ENCODE measurements at places on chromosomes 6 and 20. TPM values are rescaled to one million over a fixed set of nuclear protein-coding genes. Genes with fewer than 3 reads are reported as not detected.

Gene ARID1B
- total RNA-seq: 111 TPM

Gene CHMP4B
- total RNA-seq: 55.5 TPM

Gene SLC17A2
- not detected for total RNA-seq

Gene BTN1A1
- total RNA-seq: not detected

Gene TMEM74B
- not detected for total RNA-seq

Gene SAMD5
- not detected for total RNA-seq

Gene SEL1L2
- total RNA-seq: not detected

Gene ID4
- total RNA-seq: not detected

Gene RIMS4
- not detected for total RNA-seq

Gene SLC35B2
- 6.4 TPM for total RNA-seq

Gene SLC22A3
- not detected for total RNA-seq

Gene SCRT2
- total RNA-seq: not detected

Gene COL21A1
- not detected for total RNA-seq

Gene NKX2-4
- not detected for total RNA-seq

Gene LSM14B
- 58.2 TPM for total RNA-seq

Gene CRYBG1
- 45.0 TPM for total RNA-seq

Gene SLC9A8
- 32.9 TPM for total RNA-seq

Gene PTK7
- total RNA-seq: 11.5 TPM

Gene TPD52L1
- total RNA-seq: not detected

Gene TFAP2A
- total RNA-seq: not detected

GRCh38 chr6:145699462-145699861, 35.9 kb downstream of the EPM2A start:
- DNase-seq: no peak

- DNase-seq: no peak
Measured at GRCh38 chr20:62164879-62165761, 17.7 kb upstream of the MTG2 start.

- DNase-seq: no peak
Measured at GRCh38 chr20:61760321-61760720, 305.4 kb downstream of the TAF4 start.

DNA sequence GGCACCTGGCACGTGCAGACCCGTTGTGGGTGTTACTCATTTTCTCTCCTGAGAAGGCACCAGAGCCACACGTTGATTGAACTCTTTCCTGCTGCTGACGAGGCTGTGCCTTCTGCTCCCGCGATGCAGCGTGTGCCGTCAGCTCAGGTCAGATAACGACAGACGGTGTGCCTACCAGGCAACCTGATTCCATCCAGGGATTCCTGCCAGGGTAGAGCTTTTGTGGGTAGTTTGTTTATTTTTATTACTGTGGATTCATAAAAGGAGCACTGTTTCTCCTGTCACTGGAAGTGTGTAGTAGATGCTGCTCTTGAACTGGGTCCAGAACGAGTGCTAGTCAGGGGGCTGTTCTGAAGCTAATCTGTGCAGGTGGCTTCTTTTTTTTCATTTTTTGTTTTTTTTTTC, 20.7 kb downstream of the PRPF6 start:
- no peak for DNase-seq

GRCh38 chr6:85389151-85389797, 60.6 kb upstream of the NT5E start:
- no peak for DNase-seq

DNA sequence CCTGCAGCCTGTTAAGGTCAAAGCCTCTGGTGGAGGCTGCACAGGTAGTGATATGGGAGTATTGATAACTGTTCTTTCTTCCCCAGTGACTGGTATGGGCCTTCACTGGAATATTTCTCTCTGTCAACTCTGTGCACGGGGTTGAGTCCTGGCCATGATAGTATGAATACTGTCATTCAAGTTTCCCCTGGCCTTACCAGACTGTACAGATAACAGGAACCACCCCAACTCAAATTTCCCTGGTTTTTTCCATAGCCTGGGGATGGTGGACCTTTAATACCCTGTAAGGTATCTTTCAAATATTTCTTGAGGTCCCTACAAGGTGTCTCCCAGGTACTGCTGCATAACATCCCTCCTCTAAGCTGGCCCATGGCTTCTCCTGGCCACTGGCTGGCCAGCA, 51.4 kb upstream of the TNFAIP3 start:
- DNase-seq: no peak

DNA sequence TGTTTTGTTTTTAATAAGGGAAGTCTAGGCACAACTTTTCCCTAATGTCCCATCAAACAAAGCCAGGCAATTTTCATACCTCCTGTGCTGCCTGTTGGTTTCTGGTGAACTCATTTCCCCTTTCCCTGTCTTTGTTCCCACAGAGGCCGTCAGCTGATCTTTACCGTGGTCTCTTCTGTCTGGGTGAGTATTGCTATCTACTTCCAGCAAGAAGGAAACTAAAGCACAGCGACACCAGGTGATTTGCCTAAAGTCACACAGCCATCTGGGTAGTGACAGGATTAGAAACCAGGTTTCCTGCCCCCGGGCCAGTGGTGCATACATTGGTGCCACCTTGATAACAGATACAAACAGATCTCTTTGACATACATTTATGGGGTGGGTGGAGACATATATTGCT, 59.6 kb downstream of the RAB44 start:
- DNase-seq: peak; percentile 26

GRCh38 chr6:148851683-148852556, 105.1 kb downstream of the UST start:
- no peak for DNase-seq

DNA sequence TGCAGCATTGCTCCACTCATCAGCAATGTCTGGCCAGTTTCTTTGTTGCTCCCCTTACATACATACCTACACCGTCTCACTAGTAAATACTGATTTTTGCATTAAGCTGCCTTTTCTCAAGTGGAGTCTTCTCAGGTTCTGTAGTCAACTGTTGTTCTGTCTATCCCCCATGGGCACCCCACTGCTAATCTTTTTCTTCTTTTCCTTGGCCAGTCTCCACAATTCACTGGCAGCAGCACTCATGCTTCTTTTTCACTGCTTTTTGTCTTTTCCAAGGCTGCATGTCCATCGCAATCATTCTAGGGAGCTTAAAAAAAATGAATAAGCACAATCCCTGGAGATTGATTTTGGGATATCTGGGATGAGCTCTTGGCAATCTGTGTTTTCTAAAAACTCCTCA, 10.3 kb upstream of the ERVFRD-1 start:
- DNase-seq: no peak

DNA sequence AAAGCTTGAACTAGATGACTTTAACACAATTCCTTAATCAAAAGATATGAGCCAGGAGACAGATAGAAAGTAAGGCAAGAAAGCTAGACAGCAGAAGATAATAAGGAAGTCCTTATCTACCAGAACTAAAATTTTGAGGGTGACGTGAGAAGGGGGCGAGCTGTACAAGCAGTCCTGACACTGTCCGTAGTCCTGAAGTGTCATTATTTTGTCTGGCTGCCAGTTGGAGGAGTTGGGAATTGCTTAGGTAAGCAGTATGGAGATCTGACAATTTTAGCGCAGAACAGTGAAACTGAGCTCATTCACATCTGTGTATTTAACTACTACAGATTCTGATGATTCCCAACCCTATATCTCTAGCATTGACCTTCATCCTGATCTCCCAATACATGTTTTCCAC, 25.8 kb upstream of the CEP85L start:
- DNase-seq: no peak

GRCh38 chr6:166369782-166370181, 13.0 kb downstream of the MPC1 start:
- no peak for DNase-seq

DNA sequence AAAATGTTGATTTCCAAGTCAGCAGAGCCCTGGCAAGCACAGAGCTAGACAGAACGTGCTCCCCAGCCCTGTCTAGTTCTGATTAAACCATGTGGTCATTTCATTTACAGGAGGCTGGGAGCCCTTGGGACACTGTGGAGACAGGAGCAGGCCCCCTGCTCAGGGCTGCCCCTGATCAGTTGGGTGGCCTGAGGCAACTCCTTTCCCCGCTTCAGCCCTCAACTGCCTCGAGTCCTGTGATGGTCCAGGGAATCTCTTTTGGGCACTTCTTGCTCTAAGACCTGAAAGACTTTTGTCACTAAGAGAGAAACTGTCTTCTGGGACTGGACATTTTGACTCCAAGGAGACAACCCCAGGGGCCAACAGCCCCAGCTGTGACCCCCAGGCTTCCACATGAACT, 13.5 kb downstream of the DYNLRB1 start:
- no peak for DNase-seq

- peak; percentile 14 for DNase-seq
Measured at GRCh38 chr6:136051140-136051775, 198.9 kb downstream of the MTFR2 start.

DNA sequence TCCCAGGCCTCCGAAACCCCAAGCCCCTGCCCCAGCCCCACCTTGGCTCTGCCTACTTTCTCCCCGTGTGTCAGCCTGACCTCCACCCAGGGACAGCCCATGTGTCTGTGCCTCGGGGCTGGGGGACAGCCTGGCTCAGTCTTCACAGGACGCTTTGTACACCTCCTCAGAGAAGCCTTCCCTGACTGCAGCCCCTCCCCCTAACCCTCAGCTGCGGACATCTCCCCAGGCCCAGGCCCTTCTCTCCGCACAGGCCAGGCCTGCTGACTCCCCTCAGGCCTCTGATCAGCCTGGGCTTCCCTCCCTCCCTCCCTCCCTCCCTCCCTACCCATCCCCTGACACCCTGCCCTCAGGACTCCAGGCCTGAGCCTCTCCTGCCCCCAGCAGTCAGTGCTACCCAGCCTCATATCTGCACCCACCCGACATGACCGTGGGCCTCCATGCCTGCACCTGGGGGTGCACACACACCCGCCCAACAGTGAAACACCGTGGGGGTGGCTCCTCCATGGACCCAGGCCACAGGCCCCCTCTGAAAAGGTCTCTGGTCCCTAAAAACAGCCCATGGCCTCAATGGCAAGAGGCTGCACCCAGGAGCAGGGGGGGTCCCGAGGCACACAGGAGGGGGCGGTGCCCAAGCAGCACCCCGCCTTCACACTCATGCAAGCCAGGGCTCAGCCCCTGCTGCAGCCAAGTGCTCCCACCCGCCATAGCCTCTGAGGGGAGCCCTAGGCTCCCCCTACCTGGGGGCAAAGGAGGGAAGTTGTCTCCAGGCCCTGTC, 12.9 kb downstream of the LAMA5 start:
- no peak for DNase-seq

GRCh38 chr6:43298565-43299337, 691 bp downstream of the SLC22A7 start:
- DNase-seq: no peak

GRCh38 chr6:63636518-63637021, 968 bp downstream of the PHF3 start:
- DNase-seq: peak; percentile 13

- peak; percentile 16 for DNase-seq
Measured at GRCh38 chr6:144104898-144105487, 9.6 kb upstream of the SF3B5 start.

DNA sequence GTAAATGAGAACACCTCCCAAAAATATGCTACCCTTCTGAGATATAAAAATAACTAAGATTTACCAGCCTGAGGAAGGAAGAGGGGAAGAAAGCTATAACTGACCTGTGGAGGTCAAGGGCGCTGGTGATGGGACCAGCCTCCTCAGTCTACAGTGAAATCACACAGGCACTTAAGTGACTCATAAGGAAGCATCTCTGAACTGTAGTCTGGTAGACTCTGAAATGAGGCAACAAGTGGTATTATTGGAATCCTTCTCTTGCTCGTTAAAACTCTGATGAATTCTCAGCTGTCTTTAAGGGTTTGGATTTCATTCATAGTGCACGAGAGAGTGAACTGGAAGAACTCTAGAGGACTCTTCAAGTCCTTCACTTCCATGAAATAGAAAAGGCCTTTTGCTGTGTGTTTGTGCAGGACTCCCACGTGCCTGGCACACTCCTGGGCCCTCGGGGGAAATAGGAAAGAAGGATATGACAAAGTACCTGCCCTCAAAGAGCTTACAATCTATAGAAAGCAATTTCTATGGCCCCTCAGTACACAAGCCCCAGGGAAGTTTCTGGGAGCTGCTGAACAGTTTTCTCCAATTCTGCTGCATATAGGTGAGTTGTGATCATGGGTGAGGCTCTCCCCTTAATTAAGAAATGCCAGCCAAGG, 231.8 kb upstream of the RREB1 start:
- no peak for DNase-seq

- no peak for DNase-seq
Measured at GRCh38 chr6:134458857-134459657, 141.1 kb upstream of the SGK1 start.

DNA sequence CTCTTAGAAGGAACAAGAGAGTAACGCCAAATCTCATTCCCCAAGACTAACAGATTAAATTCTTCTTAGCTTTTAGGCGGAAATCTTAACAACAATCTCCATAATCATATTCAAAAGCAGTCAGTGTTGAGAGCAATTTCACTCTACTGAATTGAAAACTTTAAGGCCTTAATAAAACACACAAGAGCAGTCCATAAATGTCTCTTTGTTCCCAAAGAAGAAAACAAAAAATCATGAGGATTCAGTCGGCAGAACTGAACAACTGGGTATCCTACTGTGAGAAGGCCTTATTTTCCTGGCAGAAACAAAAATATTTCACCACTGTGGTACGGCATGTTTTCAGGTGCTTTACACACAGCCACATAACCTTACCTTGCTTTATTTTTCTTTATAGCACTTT, 14.4 kb downstream of the ABHD12 start:
- DNase-seq: no peak

GRCh38 chr20:32359633-32360332, 1.7 kb downstream of the ASXL1 start:
- peak; percentile 40 for DNase-seq

DNA sequence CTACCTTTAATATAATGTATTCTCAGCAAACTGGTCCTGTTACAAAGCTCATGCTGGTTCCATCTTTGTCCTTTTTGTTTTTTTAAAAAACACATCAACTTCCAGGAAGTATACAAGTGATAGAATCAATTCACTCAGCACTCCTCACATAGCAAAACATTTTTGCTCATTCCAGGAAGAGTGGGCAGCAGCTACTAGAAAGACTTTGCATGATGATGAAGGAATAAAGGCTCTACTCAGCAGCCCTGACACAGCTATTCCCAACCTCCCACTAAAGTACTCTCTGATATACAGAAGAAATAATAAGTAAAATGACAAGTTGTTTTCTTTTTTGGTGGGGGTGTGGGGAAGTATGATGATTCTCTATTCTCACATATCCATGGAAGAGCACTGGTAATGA, 61.2 kb downstream of the RGS17 start:
- DNase-seq: no peak

GRCh38 chr6:101396548-101397173, 3.2 kb downstream of the GRIK2 start:
- no peak for DNase-seq

Measured in CD8-positive, alpha-beta T cell (primary cell).